ENCODE measurements at places on chromosomes 6 and 20.

- no peak for DNase-seq
Measured at GRCh38 chr6:159110748-159111147, 58.5 kb upstream of the FNDC1 start.

GRCh38 chr6:23630726-23631635 is 495.0 kb upstream of the NRSN1 start:
- DNase-seq = no peak

DNA sequence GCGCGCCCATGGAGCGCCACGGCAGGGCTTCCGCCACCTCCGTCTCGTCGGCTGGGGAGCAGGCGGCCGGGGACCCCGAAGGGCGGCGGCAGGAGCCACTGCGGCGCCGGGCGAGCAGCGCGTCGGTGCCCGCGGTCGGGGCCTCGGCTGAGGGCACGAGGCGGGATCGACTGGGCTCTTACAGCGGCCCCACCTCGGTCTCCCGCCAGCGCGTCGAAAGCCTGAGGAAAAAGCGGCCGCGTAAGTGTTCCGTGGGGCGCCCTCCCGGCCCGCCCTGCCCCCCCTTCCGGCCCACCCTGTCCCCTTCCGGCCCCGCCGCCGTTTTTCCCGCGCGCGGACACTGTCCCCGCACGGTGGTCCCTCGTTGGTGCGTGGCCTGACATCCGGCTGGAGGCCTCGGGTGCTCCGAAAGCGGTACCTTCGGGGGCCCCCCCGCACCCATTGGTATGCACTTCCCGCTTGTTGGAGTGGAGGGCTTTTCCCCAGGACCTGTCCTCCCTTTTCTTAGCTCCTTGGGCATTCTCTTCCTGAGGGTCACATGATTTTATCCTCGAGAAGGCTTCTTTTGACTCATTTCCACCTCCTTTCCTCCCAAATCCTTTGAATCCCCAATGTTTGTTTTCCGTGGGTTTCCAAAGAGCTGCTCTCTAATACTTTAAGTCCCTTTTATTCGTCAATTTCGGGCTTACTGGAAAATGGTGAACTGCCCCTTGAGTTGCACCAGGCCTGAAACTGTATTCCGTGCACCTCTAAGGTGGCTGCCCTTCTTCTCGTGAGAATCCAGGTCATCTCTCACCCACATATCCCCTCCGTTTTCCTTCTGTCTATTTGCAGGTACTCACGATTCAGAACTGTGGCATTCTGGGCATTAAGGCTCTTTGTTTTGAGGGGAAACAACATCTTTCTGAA is 556 bp downstream of the PANK2 start:
- peak; percentile 29 for DNase-seq

GRCh38 chr6:166939894-166940293 is 16.5 kb downstream of the RNASET2 start:
- no peak for DNase-seq

DNA sequence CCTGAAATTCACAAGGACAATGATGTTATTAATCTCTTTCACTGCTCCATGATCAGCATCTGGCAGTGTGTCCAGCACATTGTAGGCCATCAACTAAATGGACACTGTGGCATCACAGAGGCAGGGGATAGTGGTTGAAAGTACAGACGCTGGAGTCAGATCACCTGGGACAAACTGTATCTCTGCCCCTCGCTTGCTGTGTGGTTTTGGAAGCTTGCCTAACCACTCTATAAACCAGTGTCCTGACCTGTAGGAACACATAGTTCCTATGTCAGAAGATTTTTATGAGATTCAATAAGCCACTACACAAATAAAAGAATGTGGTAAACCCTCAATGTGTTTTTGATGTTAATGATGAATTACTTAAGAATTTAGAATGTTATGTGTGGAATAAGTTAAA is 219.3 kb upstream of the RNF217 start:
- DNase-seq = no peak

- DNase-seq = no peak
Measured at GRCh38 chr20:45725134-45725533, 3.0 kb downstream of the SPINT4 start.

DNA sequence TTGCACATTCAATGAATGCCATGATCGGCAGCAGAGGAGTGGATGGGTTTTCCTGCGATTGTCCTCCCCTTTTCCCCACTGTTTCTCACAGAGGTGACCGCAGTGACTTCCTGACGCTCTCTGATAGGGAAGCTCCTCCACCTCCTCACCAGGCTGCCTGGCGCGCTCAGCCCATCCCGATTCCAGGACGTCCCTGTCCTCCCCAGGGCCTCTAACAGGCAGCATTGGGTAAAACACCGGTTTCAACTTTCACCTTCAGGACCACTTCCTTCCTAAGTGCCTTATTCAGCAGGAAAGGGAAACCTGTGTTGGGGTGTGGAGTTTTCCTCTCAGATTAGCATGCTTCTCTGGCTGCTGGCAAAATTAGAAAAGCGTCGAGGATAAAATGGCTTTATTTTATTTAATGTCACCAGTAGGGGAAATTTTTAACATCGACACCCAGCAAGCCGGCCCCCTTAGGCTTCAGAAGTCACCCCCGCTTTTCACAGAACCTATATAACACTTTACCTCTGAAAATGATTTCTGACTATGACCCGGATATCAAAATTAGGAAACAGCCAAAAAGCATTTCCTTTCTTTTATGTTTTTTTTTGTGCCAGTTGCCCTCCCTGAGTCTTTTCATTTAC is 570.4 kb upstream of the GJE1 start:
- DNase-seq = no peak

GRCh38 chr20:63533388-63533787 is 3.8 kb downstream of the PTK6 start:
- DNase-seq = no peak

- no peak for DNase-seq
Measured at GRCh38 chr20:50692552-50692933, 1.2 kb upstream of the RIPOR3 start.

All from activated naive CD4-positive, alpha-beta T cell treated with anti-CD3 and anti-CD28 coated beads, Interleukin-2, amount 50 U/mL, for 16 hours (primary cell).